ENCODE measurements at places on chromosomes 4 and X.

- no peaks in the 10 kb centered on the region for H3K36me3 ChIP-seq
- H3K27ac ChIP-seq, result no peak overlapping the region
- H3K27me3 ChIP-seq, result no peaks in the 10 kb centered on the region
These were observed 16.1 kb upstream of the USO1 start for GRCh38 chr4:75708218-75708691.

DNA sequence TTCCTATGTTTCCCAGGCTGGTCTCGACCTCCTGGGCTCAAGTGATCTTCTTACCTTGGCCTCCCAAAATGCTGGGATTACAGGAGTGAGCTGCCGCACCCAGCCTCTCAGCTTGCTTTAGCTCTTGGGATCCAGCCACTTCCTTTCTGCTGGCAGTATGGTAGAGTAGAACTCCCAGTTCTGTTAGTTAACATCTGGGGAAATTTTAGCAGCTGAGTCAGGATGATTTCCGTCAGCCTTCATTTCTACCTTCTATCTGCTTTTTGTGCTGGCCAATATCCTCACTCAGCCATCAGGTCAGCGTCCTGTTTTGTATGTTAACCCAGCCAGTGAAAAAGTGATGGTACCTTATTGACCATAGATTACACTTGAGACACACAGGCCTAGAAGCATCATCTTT is 59.3 kb upstream of the GPC4 start:
- H3K4me3 ChIP-seq, result no peak overlapping the region
- no peaks in the 10 kb centered on the region for H3K27me3 ChIP-seq
- no peak for DNase-seq
- H3K36me3 ChIP-seq, result no peaks in the 10 kb centered on the region
- H3K4me1 ChIP-seq, result no peaks in the 10 kb centered on the region
- no peak overlapping the region for H3K27ac ChIP-seq

GRCh38 chr4:124203613-124204238 is 508.8 kb downstream of the ANKRD50 start:
- H3K36me3 ChIP-seq, result no peaks in the 10 kb centered on the region
- H3K27me3 ChIP-seq, result no peaks in the 10 kb centered on the region
- no peak overlapping the region for H3K27ac ChIP-seq
- no peaks in the 10 kb centered on the region for H3K4me1 ChIP-seq

DNA sequence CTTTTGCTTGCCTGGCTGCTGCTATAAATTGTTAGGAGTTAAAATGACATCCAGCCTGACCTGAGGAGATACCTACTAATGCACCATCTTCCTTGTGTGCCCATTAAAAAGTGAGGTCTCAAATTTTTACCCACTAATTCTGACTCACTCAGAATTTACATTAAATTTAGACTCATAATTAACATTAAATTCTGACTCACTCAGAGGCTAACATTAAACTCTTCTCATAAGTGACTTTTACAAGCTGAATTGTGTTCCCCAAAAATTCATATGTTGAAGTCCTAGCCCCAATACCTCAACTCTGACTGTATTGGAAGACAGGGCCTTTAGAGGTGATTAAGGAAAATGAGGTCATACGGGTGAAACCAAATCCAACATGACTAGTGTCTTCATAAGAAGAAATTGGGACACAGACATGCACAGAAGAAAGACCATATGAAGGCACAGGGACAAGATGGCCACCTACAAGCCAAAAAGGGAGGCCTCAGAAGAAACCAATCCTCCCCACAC is 11.8 kb downstream of the CASP6 start:
- H3K36me3 ChIP-seq, result peaks cover 50% of the 10 kb centered on the region
- no peaks in the 10 kb centered on the region for H3K27me3 ChIP-seq
- no peak overlapping the region for H3K27ac ChIP-seq
- no peak for DNase-seq

- H3K36me3 ChIP-seq, result no peaks in the 10 kb centered on the region
- no peaks in the 10 kb centered on the region for H3K4me1 ChIP-seq
- H3K4me3 ChIP-seq, result no peak overlapping the region
- peak overlapping the region; percentile 23 for H3K27ac ChIP-seq
- DNase-seq, result no peak
These were observed 35.5 kb upstream of the SORBS2 start for GRCh38 chr4:185847352-185848097.

DNA sequence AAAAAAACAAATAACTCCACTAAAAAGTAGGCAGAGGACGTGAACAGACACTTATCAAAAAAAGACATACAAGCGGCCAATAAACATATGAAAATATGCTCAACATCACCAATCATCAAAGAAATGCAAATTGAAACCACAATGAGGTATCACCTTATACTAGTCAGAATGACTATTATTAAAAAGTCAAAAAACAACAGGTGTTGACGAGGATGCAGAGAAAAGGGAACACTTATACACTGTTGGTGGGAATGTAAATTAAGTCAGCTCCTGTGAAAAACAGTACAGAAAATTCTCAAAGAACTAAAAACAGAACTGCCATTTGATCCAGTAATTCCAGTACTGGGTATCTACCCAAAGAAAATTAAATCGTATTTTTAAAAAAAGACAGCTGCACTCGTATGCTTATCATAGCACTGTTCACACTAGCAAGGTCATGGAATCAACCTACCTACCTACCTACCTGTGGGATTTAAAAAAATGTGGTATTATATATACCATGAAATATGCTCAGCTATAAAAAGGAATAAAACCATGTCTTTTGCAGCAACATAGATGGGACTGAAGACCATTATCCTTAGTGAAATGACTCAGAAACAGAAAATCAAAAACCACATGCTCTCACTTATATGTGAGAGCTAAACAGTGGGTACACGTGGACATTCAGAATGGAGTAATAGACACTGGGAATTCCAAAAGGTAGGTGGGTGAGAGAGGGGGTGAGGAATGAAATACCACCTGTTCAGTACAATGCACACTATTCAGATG is 24.8 kb upstream of the PTPN13 start:
- no peaks in the 10 kb centered on the region for H3K27me3 ChIP-seq
- no peak overlapping the region for H3K4me3 ChIP-seq
- H3K27ac ChIP-seq, result no peak overlapping the region
- H3K36me3 ChIP-seq, result no peaks in the 10 kb centered on the region

DNA sequence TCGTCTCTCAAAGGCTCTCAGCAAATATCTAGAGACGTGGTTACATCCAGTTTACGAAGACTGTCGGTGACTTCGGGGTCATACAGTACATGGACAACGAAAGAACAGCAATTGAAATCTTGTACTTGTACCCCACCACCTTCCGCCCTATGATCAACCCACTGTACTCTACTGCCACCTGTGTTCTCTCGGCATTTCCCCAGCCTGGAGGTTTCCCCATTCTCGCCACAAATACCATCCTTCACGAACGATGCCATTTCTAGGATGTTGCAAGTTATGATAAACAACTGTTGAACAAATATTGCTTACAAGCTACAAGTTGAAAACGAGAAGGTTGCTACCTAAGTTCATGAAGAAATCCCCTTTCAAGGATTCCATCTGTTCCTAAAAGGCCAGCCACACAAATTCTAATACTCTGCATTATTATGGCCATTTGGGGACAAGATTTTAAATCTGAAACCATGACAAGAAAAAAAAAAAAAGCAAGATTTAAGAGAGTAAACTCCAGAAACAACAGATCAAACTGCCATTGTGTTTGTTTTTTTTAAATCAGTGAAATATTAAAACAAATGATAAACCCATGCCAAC is 1.6 kb downstream of the APBB2 start:
- peak; percentile 74 for DNase-seq
- H3K4me1 ChIP-seq, result peaks cover 25% of the 10 kb centered on the region
- H3K27me3 ChIP-seq, result no peaks in the 10 kb centered on the region
- peak overlapping the region; percentile 24 for H3K27ac ChIP-seq
- peak overlapping the region; percentile 88 for H3K4me3 ChIP-seq

DNA sequence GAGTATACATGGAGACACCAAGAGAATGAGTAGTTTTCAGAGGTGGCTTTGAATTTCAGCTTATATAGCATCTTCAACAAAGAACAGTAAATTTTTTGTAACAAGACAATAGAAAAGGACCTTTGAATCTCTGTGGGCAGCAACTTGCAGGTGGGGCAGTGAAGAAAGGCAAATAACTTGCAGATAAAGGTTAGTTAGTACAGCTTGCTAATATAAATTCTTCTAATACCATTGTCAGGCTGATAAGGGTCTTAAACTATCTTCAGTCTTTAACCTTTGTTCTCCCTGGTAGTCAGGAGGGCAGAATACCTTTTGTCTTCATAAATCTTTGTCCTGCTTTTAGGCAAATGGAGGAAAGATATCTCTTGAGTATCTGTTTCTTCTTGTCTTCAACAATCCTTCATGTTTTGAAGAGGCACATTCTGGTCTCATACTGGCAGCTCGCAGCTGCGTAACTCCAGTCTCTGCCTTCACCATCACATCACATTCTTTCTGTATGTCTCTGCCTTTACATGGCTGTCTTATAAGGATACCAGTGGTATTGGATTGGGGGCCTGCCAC is 16.0 kb downstream of the ANXA3 start:
- no peaks in the 10 kb centered on the region for H3K27me3 ChIP-seq
- no peak overlapping the region for H3K4me3 ChIP-seq
- H3K4me1 ChIP-seq, result peaks cover 2% of the 10 kb centered on the region
- no peaks in the 10 kb centered on the region for H3K36me3 ChIP-seq
- no peak for DNase-seq

GRCh38 chr4:75484190-75484589 is 30.0 kb downstream of the RCHY1 start:
- no peak overlapping the region for H3K27ac ChIP-seq
- no peak for DNase-seq
- no peak overlapping the region for H3K4me3 ChIP-seq

- no peaks in the 10 kb centered on the region for H3K27me3 ChIP-seq
- H3K4me3 ChIP-seq, result no peak overlapping the region
- H3K4me1 ChIP-seq, result no peaks in the 10 kb centered on the region
- no peak for DNase-seq
- no peak overlapping the region for H3K27ac ChIP-seq
- H3K36me3 ChIP-seq, result no peaks in the 10 kb centered on the region
These were observed 51.6 kb upstream of the HTR2C start for GRCh38 chrX:114532111-114532805.

DNA sequence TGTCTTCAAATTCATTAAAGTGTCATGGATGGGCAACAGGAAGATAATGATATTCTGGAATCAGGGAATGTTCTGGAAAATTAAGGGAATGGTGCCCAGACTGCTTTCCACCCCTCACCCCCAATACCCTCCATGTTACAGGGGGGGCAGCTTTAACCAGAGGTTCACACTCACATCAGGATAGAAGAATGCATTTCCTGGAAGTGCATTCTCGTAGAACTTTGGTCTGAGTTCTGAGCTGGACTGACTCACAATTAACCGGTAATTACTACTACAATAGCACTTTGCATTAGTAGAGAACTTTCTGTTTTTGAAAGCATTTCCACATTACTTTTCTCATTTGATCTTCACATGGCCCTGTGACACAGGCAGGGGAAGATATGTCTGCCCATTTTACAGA is 52.5 kb upstream of the SHISA3 start:
- H3K27me3 ChIP-seq, result no peaks in the 10 kb centered on the region
- no peaks in the 10 kb centered on the region for H3K36me3 ChIP-seq
- no peaks in the 10 kb centered on the region for H3K4me1 ChIP-seq

DNA sequence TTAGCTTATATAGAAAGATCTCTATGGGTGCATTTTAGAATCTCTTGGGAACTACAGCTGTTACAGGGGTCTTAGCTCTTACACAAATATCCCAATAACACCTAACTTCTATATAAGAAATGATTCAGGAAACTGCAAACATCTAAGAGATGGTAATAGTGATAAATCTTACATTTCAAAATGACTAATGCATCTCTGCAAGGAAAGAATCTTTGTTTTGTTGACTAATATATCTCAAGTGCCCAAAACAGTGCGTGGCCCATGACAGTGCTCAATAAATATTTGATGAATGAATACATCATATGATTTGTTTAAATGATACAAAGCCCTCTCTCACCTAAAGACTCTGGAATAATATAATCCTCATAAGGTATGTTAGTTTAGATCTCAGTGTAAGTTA is 47.5 kb downstream of the CENPE start:
- H3K4me3 ChIP-seq, result no peak overlapping the region
- no peak overlapping the region for H3K27ac ChIP-seq
- no peaks in the 10 kb centered on the region for H3K27me3 ChIP-seq
- no peaks in the 10 kb centered on the region for H3K4me1 ChIP-seq
- no peak for DNase-seq
- H3K36me3 ChIP-seq, result no peaks in the 10 kb centered on the region

GRCh38 chr4:33218238-33218637 is 2498.1 kb downstream of the PCDH7 start:
- no peaks in the 10 kb centered on the region for H3K27me3 ChIP-seq
- no peak for DNase-seq
- H3K4me3 ChIP-seq, result no peak overlapping the region
